Stimulated activated CD4-positive, alpha-beta T cell treated with anti-CD3 and anti-CD28 coated beads, Interleukin-15, amount 100 ng/mL, for 1 hour (primary cell): ENCODE measurements at places on chromosomes 3 and 15.

GRCh38 chr3:59549962-59550361 lies 500.1 kb upstream of the CFAP20DC start:
- DNase-seq = no peak

- peak; percentile 9 for DNase-seq
These were observed 121.8 kb downstream of the PDZRN3 start for GRCh38 chr3:73502609-73503583.

DNA sequence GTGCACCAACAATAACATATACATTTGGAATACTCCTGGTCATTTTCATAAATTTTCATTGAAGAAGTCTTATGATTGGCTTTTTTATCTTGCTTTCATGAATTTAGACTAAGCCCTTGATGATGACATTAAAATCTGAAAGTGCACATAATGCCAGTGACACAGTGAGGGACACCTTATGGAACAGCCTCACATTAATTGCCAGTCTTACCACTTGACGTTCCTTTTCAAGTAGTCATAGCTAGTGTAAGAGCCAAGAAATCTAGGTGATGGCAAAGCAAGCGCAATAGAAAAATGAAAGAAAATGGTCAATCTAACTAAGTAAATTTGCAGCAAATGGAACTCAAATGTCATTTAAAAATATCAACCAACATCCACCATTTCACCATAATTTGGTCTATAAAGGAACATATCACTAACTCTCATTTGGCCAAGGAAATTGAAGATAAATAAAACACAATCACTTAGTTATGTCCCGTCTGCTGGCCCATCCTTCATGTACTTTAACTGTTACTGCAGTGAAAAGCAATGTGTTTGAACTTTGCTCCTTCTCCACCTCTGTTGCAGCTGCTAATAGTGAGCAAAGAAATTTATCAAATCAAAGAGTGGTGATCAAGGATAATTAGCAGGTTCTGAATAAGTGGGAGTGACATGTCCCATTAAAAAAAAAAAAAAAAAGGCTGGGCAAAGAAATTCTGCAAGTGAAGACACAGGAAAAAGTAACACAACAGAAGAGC lies 110.0 kb downstream of the TJP1 start:
- no peak for DNase-seq

DNA sequence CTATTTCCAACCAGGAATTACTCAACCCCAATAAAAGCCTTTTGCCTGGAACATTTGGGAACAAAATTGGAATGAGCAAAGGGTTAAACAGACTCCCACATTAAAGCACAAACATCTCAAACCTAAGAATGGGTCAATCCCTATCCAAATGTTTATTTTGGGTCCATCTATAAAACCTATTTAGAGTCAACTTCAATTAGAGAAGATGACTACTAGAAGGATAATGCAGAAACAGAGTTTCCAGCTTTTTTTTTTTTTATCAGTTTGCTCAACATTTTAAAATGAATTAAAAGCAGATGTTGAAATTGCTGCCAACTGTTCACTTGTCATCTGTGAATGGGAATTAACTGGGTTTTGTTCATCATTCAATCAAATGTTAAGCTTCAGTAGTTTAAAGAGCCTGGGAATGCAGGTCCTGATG lies 4.1 kb upstream of the TBC1D23 start:
- DNase-seq = no peak
